ENCODE measurements at places on chromosomes 2 and 18.
A peak's percentile ranks its signal among the peaks of the same experiment; 100 is the strongest.

GRCh38 chr2:85369500-85369899, 14.9 kb downstream of the ELMOD3 start:
- DNase-seq, result no peak

DNA sequence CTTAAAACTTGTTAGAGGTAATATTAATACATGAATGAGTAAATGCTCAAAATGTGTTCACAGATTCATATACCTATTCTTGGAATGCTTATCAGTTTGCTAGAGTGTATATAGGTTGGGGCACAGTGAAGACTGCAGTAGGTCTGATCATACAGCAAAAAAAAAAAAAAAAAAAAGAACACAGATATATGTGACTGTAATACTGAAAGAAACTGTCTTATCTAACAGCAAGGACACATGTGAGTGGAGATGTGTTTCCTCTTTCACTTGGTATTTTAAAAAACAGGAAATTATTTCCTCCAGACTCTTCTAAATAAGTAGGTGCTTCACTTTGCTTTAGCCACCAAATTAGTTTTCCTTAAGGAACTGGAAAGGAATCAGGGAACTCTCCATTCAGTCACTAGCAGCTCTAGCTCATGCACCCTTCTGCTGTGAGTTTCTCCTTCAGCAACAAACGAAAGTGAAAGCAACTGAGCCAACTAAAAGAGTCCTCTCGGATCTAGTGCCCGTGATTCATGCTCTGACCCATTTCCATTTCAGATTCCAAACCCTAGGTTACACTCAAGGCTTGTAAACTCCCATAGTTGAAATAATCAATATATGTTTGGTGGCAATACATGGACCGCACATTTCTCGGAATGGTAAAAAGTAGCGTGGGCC, 98.5 kb downstream of the DSEL start:
- peak; percentile 22 for DNase-seq

DNA sequence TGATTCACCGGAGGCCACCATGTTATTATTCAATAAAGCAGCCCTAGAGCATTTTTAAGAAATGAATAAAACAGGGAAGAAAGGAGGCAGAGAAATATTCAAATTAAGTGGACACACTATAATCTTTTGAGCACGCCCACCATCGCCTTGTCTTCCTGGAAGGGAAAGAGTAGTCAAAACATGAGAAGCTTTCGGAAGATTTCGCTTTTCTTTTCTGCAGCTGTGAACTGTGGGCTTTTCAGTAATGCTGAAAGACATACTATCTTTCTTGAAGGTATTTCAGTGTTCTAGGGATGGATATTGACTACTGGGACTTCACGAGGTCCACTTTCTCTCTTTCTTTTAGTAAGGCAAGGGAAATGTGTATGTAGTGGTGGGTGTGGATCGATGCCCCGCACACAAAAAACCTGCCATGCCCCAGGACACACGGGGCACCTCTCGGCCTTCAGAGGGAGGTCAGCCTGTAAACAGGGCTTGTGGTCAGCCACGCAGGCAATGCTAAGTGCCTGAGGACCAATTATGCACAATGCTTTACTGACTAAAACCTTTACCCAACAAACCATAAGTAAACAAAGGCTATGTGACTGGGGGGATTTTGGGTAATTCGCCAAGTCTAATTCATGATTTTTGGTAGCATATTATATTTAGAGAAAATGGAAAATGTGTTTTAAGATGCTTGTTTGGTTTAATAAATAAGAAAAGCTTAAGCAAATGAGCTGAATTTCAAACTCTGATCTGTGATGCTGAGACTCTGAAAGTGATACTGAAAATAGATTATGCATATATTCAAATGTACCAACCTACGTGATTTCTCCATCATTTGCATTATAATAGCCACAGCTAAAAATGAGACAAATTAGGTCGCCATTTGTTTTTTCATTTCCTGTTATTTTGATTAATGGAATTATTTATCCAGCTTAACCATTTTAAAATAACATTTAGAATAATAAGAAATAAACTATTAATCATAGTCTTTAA, 130.5 kb downstream of the ZNF516 start:
- no peak for DNase-seq

GRCh38 chr2:105873281-105873680, 128.6 kb downstream of the NCK2 start:
- DNase-seq, result no peak

DNA sequence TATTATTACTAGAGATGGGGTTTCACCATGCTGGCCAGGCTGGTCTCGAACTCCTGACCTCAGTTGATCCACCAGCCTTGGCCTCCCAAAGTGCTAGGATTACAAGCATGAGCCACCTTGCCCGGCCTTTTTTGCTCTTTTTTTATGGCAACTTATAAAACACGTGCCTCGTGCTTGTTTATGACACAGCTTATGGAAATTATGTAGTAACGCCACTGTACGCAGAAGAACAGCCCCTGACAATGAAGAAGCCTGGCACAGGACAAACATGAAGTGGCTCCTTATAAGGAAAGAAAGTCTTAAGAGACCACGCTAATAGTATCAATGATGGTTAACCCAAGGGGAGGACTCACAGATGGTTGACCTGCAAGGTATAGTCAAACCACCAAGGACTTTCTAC, 37.2 kb upstream of the RAPH1 start:
- DNase-seq, result no peak

GRCh38 chr2:127662937-127663565, 12.3 kb downstream of the LIMS2 start:
- no peak for DNase-seq

- no peak for DNase-seq
Measured at GRCh38 chr18:13305301-13305700, 86.7 kb downstream of the LDLRAD4 start.

DNA sequence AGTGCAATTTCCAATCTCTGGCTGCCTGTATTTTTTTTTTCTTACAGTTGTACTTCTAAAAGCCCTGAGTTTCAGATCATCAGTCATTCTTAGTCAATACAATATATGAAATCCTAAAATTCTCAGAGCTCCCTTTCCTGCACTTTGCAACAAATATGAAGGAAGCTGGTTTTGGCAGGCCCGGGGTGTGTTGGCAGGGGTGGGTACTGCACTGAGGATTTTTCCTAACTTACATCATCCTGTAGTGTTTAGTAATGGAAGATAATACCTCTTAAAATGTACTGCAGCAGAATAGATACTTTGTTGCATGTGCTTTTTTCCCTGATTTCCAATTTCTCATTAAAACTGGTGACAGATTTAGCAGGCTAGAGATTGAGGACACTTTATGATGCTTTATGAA, 374.6 kb downstream of the PTH2R start:
- no peak for DNase-seq

- no peak for DNase-seq
Measured at GRCh38 chr2:73069855-73070642, 1.5 kb downstream of the SFXN5 start.

GRCh38 chr18:32019251-32019948, 775 bp downstream of the RNF125 start:
- DNase-seq, result peak; percentile 89

- DNase-seq, result no peak
Measured at GRCh38 chr2:6418291-6418690, 447.4 kb downstream of the CMPK2 start.

All from immature natural killer cell (primary cell).